ENCODE measurements at places on chromosomes 2 and 18.

DNA sequence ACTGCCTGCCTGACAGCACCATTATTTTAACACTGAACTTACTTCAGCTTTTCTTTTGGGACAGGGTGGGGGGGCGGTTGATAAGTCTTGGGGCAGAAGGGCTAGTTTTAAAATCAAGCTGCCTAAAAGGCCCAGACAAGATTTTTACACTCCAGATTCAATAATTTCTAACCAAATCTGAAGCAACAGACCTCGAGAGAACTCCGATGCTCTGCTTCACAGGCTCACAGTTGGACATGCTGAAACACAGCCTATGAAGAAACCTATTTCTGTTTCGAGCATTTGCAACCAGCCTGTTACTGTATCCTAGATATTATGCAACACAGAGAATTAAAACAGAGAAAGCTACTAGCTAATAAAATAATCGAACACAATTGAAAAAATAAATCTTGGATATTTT is 1.3 kb upstream of the MYT1L start:
- DNase-seq, result no peak

- DNase-seq, result peak; percentile 31
These were observed 66.5 kb downstream of the DTNB start for GRCh38 chr2:25606892-25607291.

GRCh38 chr2:142853912-142854311 is 23.6 kb upstream of the KYNU start:
- DNase-seq, result no peak

GRCh38 chr2:9796056-9797010 is 46.9 kb upstream of the TAF1B start:
- DNase-seq, result no peak

DNA sequence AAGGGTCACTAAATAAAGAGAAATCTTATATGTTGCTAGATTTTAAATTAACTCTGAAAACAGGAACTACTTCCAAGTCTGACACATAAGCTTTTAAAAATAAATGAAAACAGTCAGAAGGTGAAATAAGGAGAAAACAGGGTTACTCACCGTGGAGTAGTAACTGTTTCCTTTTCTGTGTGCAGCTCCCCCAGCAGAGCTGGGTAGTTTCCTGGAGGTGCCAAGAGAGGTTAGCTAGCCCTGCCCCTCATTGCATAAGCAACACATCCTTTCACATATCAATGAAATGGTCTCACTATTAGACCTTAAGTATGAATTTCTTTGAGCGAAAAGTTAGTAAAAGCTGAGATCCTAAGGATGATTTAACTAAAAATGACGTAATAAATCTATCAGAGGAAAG is 54.0 kb upstream of the GPR75 start:
- DNase-seq, result peak; percentile 7

- no peak for DNase-seq
These were observed 96.9 kb downstream of the TNS1 start for GRCh38 chr2:217905896-217906295.

- no peak for DNase-seq
These were observed 57.0 kb upstream of the SCN1A start for GRCh38 chr2:166184789-166185188.

GRCh38 chr2:132665401-132666140 is 4.4 kb downstream of the LYPD1 start:
- no peak for DNase-seq
